ENCODE measurements at places on chromosomes 3 and 15.

GRCh38 chr15:100202309-100202960 is 139.3 kb downstream of the ADAMTS17 start:
- peak; percentile 31 for DNase-seq

DNA sequence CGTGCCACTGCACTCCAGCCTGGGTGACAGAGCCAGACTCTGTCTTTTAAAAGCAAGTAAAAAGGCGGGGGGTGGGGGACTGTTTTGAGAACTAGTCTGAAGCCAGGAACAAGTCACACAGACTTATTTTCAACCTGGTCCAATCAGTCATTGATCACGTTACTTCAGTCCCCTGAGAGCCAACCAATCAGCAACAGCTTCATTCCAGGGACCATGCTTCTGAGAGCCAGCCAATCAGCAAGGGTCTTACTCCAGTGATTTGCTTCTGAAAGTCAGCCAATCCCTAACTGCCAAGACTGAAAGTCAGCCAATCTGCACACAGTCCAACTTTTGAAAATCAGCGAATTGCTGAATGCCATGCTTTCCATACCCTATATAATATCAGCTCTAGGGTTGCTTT is 48.6 kb upstream of the C15orf39 start:
- DNase-seq, result peak; percentile 42

GRCh38 chr3:147890114-147890513 is 480.9 kb downstream of the ZIC1 start:
- DNase-seq, result no peak

- DNase-seq, result no peak
These were observed 12.4 kb upstream of the CCDC80 start for GRCh38 chr3:112653209-112653871.

DNA sequence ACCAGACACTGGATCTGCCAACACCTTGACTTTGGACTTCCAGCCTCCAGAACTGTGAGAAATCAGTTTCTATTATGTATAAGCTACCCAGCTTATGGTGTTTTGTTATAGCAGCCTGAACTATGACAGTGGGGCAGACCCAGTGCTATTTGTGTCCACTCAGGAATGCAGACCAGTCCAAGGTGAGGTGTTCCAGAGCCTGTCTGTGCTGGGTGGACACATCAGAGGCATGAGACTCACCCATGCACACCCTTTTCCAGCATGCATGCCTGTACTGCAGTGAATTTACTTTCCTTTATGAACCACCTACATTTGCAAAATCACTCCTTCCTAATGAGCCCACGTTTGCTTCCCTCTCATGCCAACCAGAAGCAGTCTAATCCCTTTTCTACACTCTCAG is 27.6 kb upstream of the DET1 start:
- DNase-seq, result no peak

DNA sequence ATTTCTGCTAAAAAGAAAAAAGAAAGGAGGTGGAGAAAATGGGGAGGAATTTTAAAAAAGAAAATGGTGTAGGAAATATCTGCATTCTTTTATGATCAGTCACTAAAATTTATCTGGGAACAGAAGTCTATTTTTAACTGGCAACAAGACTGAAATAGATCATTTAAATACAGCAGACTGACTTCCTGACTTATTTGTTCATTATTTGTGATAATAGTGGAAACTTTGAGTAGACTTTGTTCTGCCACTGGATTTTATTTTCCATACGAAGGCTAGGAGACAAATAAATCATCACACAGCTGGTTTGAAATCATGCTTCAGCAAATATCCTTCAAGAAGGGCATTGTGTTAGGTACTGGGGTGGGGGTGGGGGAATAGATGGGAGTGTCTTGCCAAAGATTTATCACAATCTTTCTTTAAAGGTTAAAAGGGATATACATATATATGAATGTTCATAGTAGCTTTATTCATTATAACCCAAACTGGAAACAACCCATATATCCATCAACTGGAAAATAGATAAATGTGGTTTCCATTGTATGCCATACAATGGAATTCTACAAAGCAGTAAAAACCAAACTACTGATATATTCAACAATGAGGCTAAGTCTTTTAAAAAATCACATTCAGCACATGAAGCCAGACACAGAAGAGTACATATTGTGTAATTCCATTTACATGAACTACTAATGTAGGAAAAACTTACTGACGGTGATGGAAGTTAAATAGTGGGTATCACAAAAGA is 4.7 kb upstream of the CLASP2 start:
- no peak for DNase-seq

- no peak for DNase-seq
These were observed 567.0 kb upstream of the MCTP2 start for GRCh38 chr15:93664213-93664956.

GRCh38 chr3:52894756-52895155 is 2.6 kb downstream of the STIMATE start:
- no peak for DNase-seq

DNA sequence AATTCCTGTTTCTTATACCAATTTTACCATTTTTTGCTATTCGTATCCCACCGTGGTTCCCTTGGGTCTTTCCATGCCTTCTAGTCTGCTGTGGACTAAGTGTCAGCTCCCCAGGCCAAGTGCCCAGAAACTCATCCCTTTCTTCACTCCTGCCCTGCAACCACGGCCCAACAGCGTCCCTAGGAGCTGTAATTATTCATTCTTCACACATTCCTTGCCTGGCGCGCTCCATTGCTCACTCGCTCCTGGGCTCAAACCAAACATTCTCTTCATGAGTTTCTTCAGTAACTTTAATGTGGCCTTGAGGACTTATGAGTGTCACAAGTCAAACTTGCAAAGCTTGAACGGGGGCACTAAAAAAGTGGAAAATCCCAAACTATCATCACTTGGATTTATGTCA is 15.7 kb downstream of the GABRB3 start:
- no peak for DNase-seq

DNA sequence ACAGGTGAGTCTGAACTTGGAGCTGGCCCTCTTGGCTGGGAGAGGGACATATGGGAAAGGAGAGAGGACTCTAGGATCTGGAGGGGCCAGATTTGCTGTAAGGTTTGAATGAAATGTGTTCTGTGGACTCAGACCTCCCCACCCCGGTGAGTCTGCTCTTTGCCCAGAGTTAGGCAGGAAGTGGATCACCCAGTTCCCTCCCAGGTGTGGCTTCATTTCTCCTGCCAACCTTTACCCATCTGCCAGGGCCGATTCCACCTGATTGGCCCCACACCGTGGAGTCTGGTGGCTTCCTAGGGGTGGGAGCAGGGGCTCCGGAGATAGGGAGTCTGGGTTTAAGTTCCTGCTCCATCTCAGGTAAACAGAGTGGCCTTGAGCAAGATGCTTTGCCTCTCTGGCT is 25.5 kb downstream of the CD276 start:
- no peak for DNase-seq

DNA sequence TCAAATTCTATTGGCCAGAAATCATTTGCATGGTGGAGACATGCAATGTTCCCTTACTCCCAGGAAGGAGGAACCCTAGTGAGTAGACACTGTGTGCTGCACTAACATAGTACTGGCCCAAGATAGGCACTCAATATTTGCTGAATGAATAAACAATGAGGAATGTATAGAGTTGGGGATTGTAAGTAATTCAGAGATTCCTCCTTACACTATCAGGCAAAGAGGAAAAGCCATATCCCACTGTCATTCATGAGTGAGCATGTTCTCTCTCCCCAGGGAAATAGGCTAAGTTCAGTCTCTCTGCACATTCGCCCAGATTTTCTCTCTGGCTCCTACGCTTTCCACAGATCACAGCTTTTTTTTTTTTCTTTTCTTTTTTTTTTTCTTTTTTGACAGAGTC is 154.9 kb upstream of the WNT5A start:
- DNase-seq, result no peak

DNA sequence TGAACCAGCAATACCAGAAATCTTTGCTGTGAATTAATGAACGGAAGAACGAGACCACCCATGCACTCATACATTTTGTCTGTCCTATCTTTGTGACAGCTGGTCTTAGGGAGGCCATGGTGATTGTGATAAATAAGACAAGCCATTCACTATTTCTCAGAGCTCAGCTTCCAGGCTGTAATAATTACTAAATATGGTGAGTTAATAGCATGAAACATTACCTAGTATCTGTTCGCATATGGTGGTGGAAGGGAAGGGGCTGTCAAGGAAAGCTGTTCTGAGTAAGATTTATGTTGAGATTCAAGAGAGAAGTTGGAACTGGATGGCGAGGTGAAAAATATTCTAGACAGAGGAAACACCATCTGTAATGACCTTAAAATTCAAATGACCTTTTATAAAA is 719.0 kb upstream of the ZNF385D start:
- no peak for DNase-seq

GRCh38 chr3:171462224-171462623 is 2.0 kb upstream of the TNIK start:
- DNase-seq, result no peak

- DNase-seq, result no peak
These were observed 796.4 kb upstream of the ARPP21 start for GRCh38 chr3:34842706-34843480.

GRCh38 chr3:170062068-170062467 is 24.3 kb downstream of the GPR160 start:
- no peak for DNase-seq

- no peak for DNase-seq
These were observed 105.1 kb upstream of the FRMD4B start for GRCh38 chr3:69490971-69491370.

- no peak for DNase-seq
These were observed 21.0 kb upstream of the FNDC3B start for GRCh38 chr3:172018364-172018763.

GRCh38 chr15:94255540-94255939 is 24.2 kb downstream of the MCTP2 start:
- no peak for DNase-seq

GRCh38 chr3:27686642-27687041 is 35.5 kb downstream of the EOMES start:
- DNase-seq, result no peak

DNA sequence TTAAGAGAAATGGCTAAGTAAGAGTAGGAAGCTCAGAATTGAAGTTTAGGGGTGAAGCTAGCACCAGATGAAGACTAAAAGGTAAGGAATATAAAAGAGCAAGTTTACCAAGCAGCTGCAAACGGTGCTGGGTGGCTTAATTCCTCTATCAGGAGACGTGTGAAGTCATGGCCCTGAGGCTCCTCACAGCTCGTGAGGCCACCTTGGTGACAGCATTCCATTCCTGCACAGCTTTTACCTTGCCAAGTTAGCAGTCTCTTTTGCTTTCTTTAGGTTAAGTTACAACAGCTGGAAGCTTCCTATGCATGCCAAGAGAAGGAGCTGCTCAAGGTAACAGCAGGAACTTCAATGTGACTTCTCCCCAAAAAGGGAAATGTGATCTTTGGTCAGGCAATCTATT is 6.4 kb downstream of the TMCO5A start:
- DNase-seq, result no peak

- no peak for DNase-seq
These were observed 71.0 kb downstream of the THBS1 start for GRCh38 chr15:39651881-39652280.

DNA sequence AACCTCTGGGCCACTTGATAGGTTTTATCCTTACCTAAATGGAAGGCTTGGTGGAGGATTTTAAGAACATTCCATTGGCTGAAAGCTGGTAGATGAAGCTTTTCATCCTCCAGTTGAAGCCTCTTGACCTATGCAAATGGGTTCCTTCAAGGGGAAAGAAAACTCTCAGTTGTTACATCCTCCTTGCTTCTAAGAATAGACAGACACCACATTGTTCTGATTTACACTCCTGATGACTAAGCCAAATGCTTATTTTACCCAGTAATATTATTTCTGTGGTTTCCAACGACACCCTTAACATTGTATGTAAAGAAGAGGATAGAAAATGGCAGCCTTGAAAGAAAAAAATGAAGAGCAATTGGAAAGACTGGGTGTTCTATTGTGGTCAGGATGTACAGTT is 480.5 kb downstream of the OTOL1 start:
- no peak for DNase-seq

DNA sequence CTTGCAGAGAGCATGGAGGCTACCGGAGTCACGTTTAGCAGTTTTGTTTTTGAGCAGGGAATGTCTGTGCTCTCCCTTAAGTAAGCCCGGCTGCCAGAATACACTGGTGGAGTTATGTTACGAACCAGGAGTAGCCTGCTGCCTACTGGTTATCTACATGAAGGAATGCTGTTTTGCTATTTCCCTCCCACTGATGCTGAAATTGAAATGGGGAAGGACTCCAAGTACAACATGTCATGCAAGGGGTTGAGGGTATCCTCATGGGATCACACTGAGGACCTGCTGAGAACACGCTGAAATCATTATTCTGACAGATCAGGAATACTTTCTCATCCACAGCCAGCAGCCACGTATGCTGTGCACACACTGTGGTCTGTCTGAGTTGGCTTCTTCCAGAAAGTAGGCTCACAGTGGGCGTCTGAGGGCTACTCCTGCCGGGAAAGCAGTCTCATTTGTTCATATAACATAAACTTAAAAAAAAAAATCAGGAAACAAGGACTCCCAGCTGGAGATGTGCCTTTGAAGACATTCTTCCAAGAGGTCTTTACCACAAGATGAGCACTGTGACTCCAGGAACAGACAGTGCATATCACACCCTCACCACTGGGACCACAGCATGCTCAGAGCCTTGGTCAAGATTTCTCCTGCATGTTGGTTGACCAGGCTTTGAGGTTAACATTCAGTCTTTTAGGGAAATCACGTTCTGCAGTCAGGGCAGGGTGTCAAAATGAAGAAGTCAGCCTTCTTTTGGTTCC is 300.4 kb upstream of the RASGRP1 start:
- DNase-seq, result no peak

- DNase-seq, result no peak
These were observed 58.8 kb downstream of the XXYLT1 start for GRCh38 chr3:195212033-195212748.

DNA sequence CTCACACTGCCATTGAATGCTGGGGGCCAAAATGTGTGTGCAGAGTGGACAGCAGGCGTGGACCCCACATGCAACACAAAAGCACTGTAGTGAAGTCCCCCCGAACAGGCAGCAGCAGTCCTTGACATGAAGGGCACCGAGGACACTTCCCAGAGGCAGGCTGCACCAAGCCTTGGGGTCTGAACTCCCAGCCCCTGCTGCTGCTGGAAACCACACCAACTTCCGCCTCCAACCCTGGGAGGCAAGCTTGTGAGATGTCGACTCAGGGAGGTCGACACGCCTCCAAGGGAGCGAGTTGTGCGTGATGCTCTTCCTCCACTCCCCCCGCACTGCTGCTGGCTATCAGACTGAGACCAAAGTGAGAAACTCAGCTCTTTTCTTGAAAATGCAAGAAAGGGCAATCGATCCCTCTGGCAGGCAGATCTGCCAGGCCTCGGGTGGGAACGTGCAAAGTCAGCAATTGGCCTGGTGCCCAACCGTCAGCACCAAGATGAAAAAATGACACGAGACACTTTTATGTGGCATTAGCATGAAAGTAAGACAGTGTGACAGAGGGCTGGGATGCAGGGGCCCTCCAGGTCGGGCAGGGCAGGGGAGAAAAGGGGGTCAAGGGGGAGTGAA is 43.6 kb downstream of the WHAMM start:
- no peak for DNase-seq

- no peak for DNase-seq
These were observed 234.9 kb downstream of the CACNA2D3 start for GRCh38 chr3:54357301-54357700.

- DNase-seq, result peak; percentile 71
These were observed 32.1 kb upstream of the DENND4A start for GRCh38 chr15:65824031-65824743.
